ENCODE measurements at places on chromosomes 6 and 20.

DNA sequence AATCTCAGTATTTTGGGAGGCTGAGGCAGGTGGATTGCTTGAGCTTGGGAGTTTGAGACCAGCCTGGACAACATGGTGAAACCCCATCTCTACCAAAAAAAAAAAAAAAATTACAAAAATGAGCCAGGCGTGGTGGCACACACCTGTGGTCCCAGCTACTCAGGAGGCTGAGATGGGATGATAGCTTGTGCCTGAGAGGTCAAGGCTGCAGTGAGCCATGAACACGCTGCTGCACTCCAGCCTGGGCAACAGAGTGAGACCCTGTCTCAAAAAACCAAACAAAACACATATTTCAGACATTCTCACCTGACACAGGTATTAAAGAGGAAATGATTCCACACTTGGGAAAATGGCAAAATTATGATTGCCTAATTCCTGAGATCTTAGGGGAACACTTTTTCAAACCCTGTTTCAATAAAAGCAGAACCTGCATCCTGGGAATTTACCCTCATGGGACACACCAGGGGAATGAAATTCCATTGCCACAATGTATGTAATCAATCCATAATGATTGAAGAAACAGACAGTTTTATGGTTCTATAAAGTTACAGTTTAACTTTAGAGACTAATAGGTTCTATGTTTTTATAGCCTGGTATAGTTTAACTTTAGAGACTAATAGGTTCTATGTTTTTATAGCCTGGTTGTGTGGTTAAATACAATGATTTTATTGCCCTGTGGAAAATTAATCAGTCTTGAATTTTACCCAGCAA is 29.6 kb upstream of the DNAAF9 start:
- no peak overlapping the region for H3K4me3 ChIP-seq
- no peaks in the 10 kb centered on the region for H3K4me1 ChIP-seq
- no peak for DNase-seq
- no peak overlapping the region for H3K27ac ChIP-seq
- no peaks in the 10 kb centered on the region for H3K36me3 ChIP-seq

GRCh38 chr20:50450493-50450826 is 59.7 kb upstream of the PTPN1 start:
- H3K4me1 ChIP-seq: peaks cover 13% of the 10 kb centered on the region
- no peak overlapping the region for H3K4me3 ChIP-seq
- H3K27me3 ChIP-seq: peaks cover 5% of the 10 kb centered on the region

DNA sequence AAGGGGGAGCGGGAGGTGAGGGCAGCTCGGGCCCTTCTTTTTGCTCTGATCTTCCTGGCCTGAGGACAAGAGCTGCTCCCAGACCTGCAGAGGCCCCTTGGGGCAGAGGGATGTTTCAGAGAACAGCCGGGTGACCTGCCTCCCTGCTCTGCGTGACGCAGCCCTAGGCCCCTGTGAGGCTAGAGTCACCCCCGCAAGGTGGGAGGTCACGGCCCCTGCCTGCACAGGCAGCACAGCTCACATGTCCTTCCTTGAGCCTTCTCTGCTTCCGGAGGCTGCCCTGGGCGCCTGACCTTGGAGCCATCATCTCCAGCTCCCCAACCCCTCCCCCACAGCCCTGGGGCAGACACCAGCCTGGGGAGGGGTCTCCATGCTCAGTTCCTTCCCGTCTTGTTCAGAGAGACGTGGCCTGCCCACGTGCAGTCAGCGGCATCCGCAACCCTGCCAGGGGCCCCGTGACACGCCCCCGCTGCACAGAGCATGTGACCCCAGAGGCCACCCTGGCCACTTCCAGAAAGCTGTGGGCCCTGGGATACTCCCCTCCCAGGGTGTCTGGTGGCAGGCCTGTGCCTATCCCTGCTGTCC is at the start of gene BIRC7:
BIRC7 (plus strand) TSS at position 507 of the 585 bp plus-strand sequence. CDS start 192 bp downstream, outside the sequence.
- peaks cover 17% of the 10 kb centered on the region for H3K27me3 ChIP-seq
- H3K4me1 ChIP-seq: peaks cover 33% of the 10 kb centered on the region
- H3K27ac ChIP-seq: no peak within 1 kb of the TSS
- H3K36me3 ChIP-seq: no peaks in the 10 kb centered on the region
- no peak within 1 kb of the TSS for H3K4me3 ChIP-seq
- DNase-seq: no peak

- DNase-seq: no peak
- no peak overlapping the region for H3K27ac ChIP-seq
- no peak overlapping the region for H3K4me3 ChIP-seq
- H3K4me1 ChIP-seq: peaks cover 3% of the 10 kb centered on the region
- peaks cover 2% of the 10 kb centered on the region for H3K36me3 ChIP-seq
Observed at GRCh38 chr20:62209850-62210495, 10.1 kb downstream of the HRH3 start.

DNA sequence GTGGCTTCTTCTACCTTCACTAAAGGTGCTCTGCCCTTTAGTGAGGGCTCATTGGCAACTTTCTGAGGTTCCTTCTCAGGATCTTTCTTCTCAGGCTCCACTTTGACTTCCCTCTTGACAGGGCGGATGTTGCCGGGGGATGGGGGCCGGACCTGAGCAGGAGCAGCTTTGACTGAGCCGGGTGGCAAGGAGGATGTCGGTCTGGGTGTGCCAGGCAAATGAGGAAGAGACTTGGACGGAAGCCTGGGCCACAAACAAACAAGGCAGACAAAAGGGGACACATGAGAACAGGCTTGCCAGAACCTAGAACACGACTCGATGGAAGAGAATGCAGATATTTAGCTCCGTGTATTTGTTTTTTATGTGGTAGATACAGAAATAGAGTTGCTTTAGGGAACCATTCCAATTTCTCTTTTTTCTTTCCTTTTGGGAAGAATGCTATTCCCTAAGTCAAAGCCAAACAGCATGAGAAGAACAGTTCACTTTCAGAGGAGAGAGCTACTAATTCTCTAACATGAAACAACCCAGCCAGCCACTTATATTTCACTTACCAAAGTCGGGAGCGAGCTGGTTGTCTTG is 76.2 kb upstream of the BCLAF1 start:
- no peaks in the 10 kb centered on the region for H3K36me3 ChIP-seq
- H3K4me3 ChIP-seq: no peak overlapping the region
- no peak overlapping the region for H3K27ac ChIP-seq
- peak; percentile 55 for DNase-seq
- H3K4me1 ChIP-seq: no peaks in the 10 kb centered on the region

DNA sequence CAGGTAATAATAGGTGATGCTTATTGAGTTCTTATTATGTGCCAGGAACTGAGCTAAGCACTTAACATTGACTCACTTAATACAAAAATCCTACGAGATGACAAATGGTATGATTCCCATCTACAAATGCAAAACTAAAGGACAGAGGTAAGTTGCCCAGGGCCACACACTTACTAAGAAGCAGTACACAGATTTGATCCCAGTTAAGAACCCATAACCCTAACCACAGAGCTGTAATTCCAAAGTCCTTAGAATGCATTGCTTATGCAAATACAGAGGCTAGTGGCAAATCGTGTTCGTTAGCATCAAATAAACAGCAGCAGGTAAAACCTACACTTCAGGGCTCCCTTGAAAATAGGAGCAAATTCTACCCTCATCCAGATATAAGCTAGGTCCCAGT is 104.0 kb downstream of the SASH1 start:
- H3K4me1 ChIP-seq: peaks cover 10% of the 10 kb centered on the region
- peaks cover 10% of the 10 kb centered on the region for H3K36me3 ChIP-seq
- peaks cover 5% of the 10 kb centered on the region for H3K27me3 ChIP-seq
- no peak for DNase-seq
- H3K4me3 ChIP-seq: no peak overlapping the region

DNA sequence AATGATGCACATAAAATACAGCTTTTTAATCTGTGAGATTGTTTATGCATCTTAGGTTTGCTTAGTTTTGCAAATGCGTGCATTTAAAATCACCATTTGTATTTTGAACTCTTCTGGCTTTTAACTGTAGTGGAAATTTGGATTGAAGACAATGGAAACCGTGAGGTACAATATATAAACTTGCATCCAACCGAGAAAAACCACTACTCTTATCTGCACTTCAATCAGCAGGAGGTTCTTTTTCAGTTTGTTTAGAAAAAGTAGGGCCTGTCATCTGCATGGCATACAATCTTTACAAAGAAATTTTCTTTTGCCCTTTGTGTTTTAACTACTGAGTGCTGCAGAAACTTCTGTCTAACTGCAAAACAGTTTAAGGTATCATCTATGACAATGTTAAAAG is 132.8 kb downstream of the LAMA2 start:
- H3K27ac ChIP-seq: no peak overlapping the region
- no peaks in the 10 kb centered on the region for H3K27me3 ChIP-seq
- no peak overlapping the region for H3K4me3 ChIP-seq
- no peaks in the 10 kb centered on the region for H3K36me3 ChIP-seq
- no peak for DNase-seq
- no peaks in the 10 kb centered on the region for H3K4me1 ChIP-seq

- H3K27ac ChIP-seq: no peak overlapping the region
- DNase-seq: peak; percentile 72
- peaks cover 5% of the 10 kb centered on the region for H3K4me1 ChIP-seq
- no peaks in the 10 kb centered on the region for H3K27me3 ChIP-seq
- no peak overlapping the region for H3K4me3 ChIP-seq
Observed at GRCh38 chr6:152295346-152295745, 341.8 kb downstream of the SYNE1 start.

GRCh38 chr6:81562169-81562568 is 190.3 kb downstream of the TENT5A start:
- no peaks in the 10 kb centered on the region for H3K36me3 ChIP-seq
- peak; percentile 60 for DNase-seq
- H3K4me1 ChIP-seq: no peaks in the 10 kb centered on the region
- H3K27ac ChIP-seq: no peak overlapping the region
- H3K27me3 ChIP-seq: no peaks in the 10 kb centered on the region

DNA sequence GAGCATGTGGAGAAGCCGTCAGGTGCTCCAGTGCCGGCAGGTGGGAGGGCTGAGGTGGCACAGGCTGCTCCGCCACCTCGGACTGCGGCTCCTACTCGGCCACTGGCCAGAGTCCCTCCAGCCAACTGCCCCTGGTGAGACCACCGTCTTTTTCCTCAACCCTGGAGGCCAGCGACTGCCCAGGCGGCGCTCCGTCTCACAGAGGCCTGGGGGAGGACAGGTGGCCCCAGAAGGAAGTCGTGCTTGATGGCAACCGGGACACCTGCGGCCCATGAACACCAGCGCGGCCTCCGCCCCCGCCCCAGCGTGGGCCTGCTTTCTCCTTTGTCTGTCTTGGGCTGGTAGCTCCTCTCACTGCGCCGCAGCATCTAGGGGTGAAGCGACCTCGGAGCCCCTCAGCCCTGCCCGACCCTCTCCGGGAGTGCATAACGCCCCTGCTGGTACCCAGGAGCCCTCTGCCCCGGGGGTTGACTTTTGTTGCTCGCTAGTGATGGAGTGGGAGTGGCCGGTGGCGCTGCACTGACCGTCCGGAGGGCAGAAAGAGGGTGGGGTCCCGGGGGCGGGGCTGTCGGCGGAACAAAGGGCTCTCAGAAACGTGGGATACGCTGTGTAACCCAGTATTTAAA is 706 bp upstream of the TUBB2B start:
- H3K36me3 ChIP-seq: peaks cover 6% of the 10 kb centered on the region
- H3K4me1 ChIP-seq: peaks cover 55% of the 10 kb centered on the region
- H3K27ac ChIP-seq: no peak overlapping the region

DNA sequence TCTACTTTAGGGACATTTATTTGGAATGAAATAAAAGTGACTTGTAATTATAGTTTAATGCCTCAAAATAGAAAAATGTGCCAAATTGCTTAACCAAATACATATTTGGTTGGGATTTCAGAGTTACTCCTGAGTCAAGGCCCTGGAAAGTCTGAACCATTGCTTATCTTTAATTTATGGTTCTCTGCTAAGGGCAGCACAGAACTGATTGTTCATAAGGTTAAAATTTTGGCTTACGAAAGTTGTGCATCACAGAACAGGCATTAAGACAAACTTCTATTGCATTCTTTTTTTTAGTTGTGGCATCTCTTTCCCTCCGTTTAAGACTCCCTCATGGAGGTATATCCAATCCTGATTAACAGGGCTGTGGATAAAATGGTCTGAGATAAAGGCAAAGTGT is 92.2 kb upstream of the TENT5A start:
- no peaks in the 10 kb centered on the region for H3K27me3 ChIP-seq
- H3K27ac ChIP-seq: no peak overlapping the region
- H3K4me1 ChIP-seq: no peaks in the 10 kb centered on the region
- no peaks in the 10 kb centered on the region for H3K36me3 ChIP-seq
- H3K4me3 ChIP-seq: no peak overlapping the region
- DNase-seq: no peak

DNA sequence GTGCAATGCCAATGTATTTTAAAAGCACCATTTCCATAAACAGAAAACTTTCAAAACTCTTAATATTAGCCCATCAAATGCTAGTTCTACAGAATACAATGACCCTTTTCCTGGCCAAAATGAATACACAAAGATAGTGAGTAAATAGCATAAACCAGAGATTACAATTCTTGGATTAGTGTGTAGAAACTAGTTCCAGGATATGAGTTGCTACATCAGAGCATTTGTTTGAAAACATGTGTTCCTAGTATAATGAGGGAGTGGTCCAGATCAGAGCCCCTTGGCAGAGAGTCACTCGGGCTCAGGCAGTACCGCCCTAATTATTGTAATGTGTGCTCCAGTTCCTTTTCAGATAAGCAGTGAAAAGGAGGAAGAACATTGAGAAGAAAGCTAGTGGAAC is 63.7 kb upstream of the COL21A1 start:
- H3K4me1 ChIP-seq: no peaks in the 10 kb centered on the region
- no peaks in the 10 kb centered on the region for H3K36me3 ChIP-seq
- H3K4me3 ChIP-seq: no peak overlapping the region
- H3K27ac ChIP-seq: no peak overlapping the region
- H3K27me3 ChIP-seq: no peaks in the 10 kb centered on the region

GRCh38 chr6:71420095-71420692 is 131.6 kb downstream of the OGFRL1 start:
- peaks cover 6% of the 10 kb centered on the region for H3K4me1 ChIP-seq
- H3K36me3 ChIP-seq: peaks cover 3% of the 10 kb centered on the region
- peak; percentile 68 for DNase-seq
- peak overlapping the region; percentile 75 for H3K4me3 ChIP-seq
- H3K27me3 ChIP-seq: peaks cover 3% of the 10 kb centered on the region

GRCh38 chr20:1130058-1130694 is 11.8 kb downstream of the PSMF1 start:
- peaks cover 58% of the 10 kb centered on the region for H3K36me3 ChIP-seq
- DNase-seq: no peak
- H3K4me3 ChIP-seq: no peak overlapping the region
- H3K4me1 ChIP-seq: no peaks in the 10 kb centered on the region

GRCh38 chr6:64872633-64873032 is 834.4 kb downstream of the EYS start:
- no peak overlapping the region for H3K27ac ChIP-seq
- H3K36me3 ChIP-seq: no peaks in the 10 kb centered on the region
- no peaks in the 10 kb centered on the region for H3K4me1 ChIP-seq
- no peaks in the 10 kb centered on the region for H3K27me3 ChIP-seq
- H3K4me3 ChIP-seq: no peak overlapping the region
- no peak for DNase-seq

DNA sequence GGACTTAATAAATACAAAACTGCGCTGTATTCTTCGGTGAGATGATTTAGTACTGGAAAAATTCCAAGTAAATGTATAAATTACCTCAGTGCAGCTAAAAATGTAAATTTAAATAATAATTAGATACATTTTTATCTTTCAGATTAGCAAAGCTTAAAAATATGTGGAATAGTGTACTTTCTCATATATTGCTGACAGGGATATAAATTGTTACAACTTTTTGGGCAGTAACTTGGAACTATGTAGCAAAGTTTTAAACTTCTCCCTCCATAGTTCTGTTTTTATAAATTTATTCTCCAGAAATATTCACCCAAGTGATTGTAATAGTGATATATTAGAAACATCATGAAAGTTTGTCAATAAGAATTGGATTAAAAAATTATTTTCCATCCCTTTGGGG is 384.6 kb upstream of the CITED2 start:
- no peak overlapping the region for H3K4me3 ChIP-seq
- DNase-seq: no peak
- peaks cover 6% of the 10 kb centered on the region for H3K4me1 ChIP-seq
- no peak overlapping the region for H3K27ac ChIP-seq
- no peaks in the 10 kb centered on the region for H3K36me3 ChIP-seq
- H3K27me3 ChIP-seq: no peaks in the 10 kb centered on the region
